ENCODE measurements at places on chromosomes 7 and 10. TPM values are rescaled to one million over a fixed set of nuclear protein-coding genes. Genes with fewer than 3 reads are reported as not detected.

- no peaks in the 10 kb centered on the region for H3K36me3 ChIP-seq
- no peak overlapping the region for H3K4me3 ChIP-seq
- no peaks in the 10 kb centered on the region for H3K4me1 ChIP-seq
- no peak overlapping the region for H3K27ac ChIP-seq
- H3K27me3 ChIP-seq = no peaks in the 10 kb centered on the region
- no peak for DNase-seq
These were observed 6.9 kb upstream of the VWDE start for GRCh38 chr7:12410523-12410922.

DNA sequence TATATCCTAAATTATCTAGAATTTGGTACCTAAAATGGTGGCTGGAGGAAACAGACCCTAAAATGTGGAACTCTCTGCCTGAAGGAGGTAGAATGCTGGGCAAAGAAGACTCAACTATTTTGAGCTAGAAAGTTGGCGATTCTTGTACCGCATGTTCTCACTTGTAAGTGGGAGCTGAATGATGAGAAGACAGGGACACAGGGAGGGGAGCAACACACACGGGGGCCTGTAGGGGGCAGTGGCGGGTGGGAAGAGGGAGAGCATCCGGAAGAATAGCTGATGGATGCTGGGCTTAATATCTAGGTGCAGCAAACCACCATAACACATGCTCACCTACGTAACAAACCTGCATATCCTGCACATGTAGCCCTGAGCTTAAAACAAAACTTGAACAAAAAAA, 250.6 kb downstream of the CALN1 start:
- peak; percentile 26 for DNase-seq
- H3K27ac ChIP-seq = no peak overlapping the region
- no peak overlapping the region for H3K4me3 ChIP-seq
- H3K27me3 ChIP-seq = peaks cover 2% of the 10 kb centered on the region

- H3K4me1 ChIP-seq = peaks cover 13% of the 10 kb centered on the region
- H3K27ac ChIP-seq = no peak overlapping the region
- DNase-seq = no peak
- no peaks in the 10 kb centered on the region for H3K27me3 ChIP-seq
These were observed 12.6 kb upstream of the CPVL start for GRCh38 chr7:29158795-29159423.

Gene SPDYE16
- 0.20 TPM for total RNA-seq

DNA sequence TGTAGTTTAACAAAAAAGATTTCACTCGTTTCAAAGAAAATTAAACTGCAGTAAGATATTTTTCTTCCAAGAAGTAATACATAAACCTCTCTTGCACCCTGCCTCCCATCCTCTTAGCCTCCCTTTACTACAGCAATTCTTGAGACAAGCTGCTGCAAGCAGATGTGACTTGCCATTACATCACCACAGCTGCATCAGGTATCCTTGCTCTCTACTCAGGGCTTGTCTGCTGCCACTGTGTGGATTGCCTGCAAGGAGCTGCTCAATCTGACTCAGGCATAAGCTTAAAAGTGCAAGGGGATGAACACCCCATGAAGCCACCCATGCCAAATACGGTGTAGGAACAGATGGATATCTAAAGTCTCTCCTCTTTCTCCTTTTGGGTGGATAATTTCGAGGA, 609.9 kb downstream of the DNAJB9 start:
- no peak overlapping the region for H3K27ac ChIP-seq
- H3K36me3 ChIP-seq = no peaks in the 10 kb centered on the region
- no peaks in the 10 kb centered on the region for H3K4me1 ChIP-seq
- no peak overlapping the region for H3K4me3 ChIP-seq
- H3K27me3 ChIP-seq = no peaks in the 10 kb centered on the region

DNA sequence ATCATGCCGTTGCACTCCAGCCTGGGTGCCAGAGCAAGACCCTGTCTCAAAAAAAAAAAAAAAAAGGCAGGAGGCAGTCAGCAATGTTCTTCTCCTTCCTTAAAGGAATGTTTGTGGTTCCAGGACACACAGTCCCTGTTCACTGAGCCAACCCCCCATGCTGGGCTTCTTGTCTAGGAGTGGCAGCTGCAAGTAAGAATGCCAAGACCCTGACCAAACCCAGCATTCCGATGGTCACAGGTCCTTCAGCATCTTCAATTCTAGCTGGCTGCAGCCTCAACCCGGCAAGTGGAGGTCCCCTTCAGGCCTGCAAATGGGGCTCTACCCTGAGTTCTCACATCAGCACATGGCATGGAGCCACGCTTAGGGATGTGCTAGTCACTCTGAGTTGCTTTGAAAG, 38.2 kb upstream of the CUX1 start:
- H3K27ac ChIP-seq = no peak overlapping the region
- no peaks in the 10 kb centered on the region for H3K36me3 ChIP-seq
- no peak overlapping the region for H3K4me3 ChIP-seq
- no peak for DNase-seq

DNA sequence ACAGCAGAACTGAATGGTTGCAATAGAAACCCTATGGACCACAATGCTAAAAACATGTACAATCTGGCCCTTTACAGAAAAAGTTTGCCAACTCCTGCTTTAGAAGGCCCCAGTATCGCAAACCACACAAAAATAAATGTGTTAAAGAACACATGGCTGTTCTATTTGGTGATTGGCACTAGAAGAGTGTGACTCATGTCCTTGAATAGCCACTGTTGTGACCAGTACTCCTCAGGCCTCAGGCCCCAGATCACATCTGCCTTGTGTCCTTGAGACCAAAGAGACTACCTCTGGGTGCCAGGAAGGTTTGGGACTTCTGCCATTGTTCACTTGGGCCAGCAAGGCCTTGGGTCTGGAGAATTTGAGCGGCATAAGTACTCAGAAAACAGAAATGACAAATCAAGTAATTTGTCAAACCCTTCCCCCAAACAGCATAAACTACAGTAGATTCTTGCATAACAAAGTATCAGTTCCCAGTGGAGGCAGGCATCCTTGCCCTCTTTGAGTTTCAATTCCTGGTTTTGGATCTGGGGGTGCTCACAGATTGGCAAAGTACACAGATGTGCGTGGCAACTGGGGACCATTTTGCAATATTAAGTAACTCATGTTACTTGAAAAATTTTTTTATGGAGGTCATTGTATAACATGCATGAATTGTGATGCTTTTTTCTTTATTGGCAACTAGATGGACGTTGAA, 50.2 kb downstream of the MTURN start:
- no peaks in the 10 kb centered on the region for H3K4me1 ChIP-seq
- no peak for DNase-seq
- H3K4me3 ChIP-seq = no peak overlapping the region
- peaks cover 16% of the 10 kb centered on the region for H3K36me3 ChIP-seq

Data from glutamatergic neuron (in vitro differentiated cells).